Osteoblast (primary cell): ENCODE measurements at places on chromosomes 13 and 19. TPM values are rescaled to one million over a fixed set of nuclear protein-coding genes. Genes with fewer than 3 reads are reported as not detected.

DNA sequence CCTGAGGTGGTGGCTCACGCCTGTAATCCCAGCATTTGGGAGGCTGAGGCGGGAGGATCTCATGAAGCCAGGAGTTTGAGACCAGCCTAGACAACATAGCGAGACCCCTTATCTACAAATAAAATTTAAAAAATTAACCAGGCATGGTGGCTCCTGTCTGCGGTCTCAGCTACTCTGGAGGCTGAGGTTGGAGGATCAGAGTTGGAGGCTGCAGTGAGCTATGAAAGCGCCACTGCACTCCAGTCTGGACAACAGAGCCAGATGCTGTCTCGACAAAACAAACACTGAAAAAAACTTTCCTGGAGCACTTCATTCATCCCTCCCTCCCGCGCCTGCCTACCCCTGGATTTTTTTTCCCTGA lies 665 bp upstream of the ATG4D start:
- DNase-seq, result no peak

DNA sequence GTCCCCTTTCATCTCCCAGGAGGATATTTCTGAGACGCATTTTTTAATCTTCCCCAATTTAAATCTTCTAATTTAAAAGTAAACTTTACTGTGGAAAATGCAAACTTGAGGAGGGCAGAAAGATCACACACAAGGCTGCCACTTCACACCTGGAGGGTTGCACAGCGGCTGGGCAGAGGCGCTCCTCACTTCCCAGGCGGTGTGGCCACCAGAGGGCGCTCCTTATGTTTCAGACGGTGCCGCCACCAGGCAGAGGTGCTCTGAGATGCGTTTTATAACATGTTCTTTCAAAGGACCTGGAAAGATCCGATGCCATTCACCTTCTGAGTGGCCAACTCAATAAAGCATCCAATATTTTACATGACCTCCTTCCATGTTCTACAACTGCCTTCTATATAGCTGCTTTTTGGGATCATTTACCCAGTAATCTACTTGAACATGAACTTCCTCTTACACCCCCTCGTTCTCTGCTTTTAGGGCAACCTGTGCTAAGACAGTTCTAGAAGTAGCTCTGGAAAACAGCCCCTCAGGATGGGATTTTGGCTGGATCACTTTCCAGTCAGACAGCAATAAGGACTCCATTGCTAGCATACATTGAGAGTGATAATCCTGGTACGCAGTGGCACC lies 14.8 kb upstream of the MTUS2 start:
- DNase-seq, result no peak

The NUP58 gene
- total RNA-seq, result 41.0 and 46.3 TPM in 2 replicates

The ANGPTL4 gene
- total RNA-seq, result 1.1 and 1.2 TPM in 2 replicates

The TNNI3 gene
- total RNA-seq, result not detected in 2 replicates

The AP1M2 gene
- total RNA-seq, result 0.29 and 0.72 TPM in 2 replicates

The ZNF329 gene
- total RNA-seq, result 11.9 and 12.7 TPM in 2 replicates

DNA sequence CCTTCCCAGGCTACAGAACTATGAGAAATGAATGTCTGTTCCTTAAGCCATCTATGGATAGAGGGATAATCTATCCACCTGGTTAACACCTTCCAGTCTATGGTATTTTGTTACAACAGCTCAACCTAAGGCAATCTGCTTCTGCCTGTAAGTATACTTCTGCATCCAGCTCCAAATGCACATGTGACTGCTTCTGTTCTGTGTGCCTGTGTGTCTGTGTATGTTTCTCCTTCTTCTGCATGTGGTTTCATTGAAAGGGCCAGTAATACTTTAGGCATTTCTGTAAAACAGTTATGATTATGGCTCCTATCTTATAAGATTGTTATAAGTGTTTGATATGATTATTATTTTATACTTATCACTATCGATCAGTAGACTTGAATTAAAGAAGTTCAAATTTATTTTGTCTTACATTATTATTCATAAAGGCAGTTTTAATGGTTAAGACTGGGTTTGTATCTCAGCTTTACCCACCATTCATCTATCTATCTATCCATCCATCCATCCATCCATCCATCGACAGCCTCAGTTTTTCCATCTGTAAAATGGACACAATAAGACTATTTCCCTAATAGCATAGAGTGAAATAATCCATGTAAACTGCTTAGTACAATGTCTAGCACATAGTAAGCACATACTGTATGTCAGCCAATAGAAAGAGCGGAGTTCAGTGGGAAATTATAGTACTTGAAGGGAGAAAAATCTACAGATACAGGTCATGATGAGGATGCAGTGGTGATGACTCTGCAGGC lies 37.5 kb upstream of the TM9SF2 start:
- no peak for DNase-seq

The KIR3DL1 gene
- total RNA-seq, result not detected in 2 replicates

The SH2D3A gene
- not detected in 2 replicates for total RNA-seq

- DNase-seq, result no peak
Observed at GRCh38 chr13:72050251-72050650, 183.2 kb upstream of the DACH1 start.

The IGSF23 gene
- not detected in 2 replicates for total RNA-seq

The CYP4F22 gene
- not detected in 2 replicates for total RNA-seq

GRCh38 chr19:9008667-9009066 lies 1.5 kb downstream of the MUC16 start:
- DNase-seq, result peak; percentile 31

The HPN gene
- total RNA-seq, result under 0.01 and 0.29 TPM in 2 replicates

The NUFIP1 gene
- total RNA-seq, result 2.4 and 3.3 TPM in 2 replicates

DNA sequence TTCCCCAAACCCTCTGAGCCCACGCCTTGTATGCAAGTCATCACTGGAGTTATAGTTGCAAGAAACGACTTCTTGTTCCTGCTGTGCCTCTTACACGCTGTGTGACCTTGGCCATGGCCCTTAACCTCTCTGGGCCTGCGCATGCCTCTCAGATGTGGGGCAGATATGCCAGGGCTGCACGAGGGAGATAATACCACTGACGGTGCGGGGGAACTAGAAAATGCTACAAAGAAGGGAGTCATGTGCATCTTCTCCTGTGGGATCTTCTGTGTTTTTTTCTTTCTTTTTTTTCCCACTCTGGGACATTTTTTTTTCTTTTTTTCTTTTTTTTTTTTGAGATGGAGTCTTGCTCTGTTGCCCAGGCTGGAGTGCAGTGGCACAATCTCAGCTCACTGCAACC lies 4.3 kb upstream of the SAMD1 start:
- peak; percentile 14 for DNase-seq

DNA sequence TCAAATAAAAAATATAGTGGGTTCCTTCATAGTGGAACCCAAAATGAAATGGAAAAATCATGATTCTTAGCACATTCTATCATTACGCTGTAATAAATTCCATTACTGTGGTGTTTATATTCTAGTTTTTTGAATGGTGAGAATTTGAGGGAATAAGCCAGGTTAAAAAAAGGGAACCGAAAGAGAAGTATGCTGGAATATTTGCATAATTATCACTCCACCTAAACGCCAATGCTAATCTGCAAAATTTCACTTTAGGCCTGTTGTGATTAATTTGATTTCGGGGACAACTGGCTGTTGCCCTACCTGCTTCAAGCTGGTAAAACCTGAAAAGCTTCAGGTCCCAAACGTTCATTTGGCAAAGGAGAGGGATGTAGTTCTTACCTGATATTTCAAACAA lies 32.1 kb upstream of the SCEL start:
- no peak for DNase-seq

The ZNF829 gene
- total RNA-seq, result 4.0 and 4.7 TPM in 2 replicates

DNA sequence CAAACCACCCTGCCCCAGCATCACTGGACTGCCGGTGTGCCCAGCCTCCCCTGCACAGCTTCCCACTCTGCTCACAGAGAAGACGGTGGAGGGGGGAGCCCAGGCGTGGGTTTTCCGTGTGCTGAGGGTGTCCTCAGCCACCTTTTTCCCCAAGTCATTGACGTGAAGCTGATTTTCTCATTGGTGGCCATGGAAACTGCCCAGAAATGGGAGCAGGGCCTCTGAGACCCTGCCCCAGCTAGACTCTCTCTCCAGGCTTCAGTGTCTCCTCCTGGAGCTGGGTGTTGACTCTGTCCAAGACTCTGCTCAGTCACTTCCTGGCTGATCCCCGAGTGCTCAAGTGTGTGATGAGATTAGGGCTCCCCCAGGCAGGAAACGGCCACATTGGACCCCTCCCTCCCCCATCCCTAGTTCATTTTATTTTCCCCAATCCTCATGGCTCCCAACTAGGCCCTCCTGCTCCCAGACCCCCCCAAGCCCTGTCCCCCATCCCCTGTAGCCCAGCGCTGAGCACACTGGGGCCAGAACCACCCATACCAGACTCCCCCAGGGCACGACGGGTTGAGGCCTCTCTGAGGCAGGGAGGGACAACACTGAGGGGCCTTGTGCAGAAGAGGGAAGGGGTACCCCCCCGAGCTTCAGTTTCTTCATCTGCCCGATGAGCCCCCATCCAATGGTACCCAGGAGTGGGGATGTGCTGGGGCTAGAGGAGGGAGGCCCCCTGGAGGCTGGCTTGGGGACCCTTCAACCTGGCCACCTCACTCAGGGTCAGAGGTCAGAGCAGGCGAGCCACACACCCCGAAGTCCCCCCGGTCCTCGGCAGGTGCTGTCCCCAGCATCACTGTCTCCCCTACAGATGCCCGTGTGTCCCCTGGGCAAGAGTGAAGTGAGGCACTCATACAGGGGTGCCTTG lies 1.2 kb upstream of the F2RL3 start:
- DNase-seq, result no peak

- DNase-seq, result peak; percentile 91
Observed at GRCh38 chr19:7783991-7784423, 21.0 kb downstream of the CLEC4M start.

DNA sequence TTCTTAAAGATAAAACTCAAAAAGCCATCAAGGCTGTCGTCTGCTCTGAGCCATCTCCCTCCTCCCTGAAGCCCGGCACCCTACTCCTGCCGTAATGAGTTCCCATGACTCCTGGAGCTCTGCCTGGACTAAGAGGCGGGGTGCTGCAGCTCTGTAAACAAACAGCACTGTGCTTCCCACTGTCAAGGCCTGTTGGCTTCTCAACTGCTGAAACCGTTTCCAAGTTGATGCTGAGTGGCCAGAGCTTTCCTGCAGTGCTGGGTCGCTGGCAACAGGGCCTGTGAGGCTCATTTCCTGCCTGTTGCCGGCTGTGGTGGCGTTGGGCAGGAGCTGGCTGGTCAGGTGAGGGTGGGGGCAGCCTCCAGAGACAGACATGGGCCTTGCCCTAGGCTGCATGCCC lies 26.7 kb upstream of the ISYNA1 start:
- peak; percentile 98 for DNase-seq

- peak; percentile 93 for DNase-seq
Observed at GRCh38 chr13:32427852-32428580, at the start of gene N4BP2L1. TSS of gene N4BP2L1 (minus strand) at chr13:32428130. CDS start at chr13:32428082, 48 bp downstream.

DNA sequence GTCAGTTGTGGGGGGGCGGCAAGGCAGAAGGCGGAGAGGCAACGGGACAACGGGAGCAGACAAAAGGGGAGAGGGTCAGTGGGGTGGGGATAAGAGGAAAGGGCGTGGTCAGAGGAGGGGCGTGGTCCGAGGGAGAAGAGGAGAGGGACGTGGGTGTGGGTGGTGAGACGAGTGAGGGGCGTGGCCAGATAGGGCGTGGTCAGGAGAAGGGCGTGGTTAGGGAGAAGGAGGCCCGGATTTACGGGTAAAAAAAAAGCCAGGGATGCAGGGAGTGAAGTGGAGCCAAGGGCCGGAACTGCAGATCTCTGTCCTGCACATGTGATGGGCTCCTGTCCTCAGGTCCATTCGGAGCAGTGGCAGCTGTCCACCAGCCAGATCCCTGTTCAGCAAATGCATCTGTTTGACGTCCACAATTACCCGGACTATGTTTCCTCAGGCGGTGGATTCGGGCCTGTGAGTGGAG lies 21.5 kb downstream of the CPT1C start:
- peak; percentile 87 for DNase-seq

- DNase-seq, result no peak
Observed at GRCh38 chr13:48194379-48194754, 38.6 kb upstream of the ITM2B start.

- DNase-seq, result no peak
Observed at GRCh38 chr13:113022745-113023574, 53.9 kb downstream of the MCF2L start.

The KLK14 gene
- not detected in 2 replicates for total RNA-seq

The N4BP2L1 gene
- total RNA-seq, result 11.2 and 14.4 TPM in 2 replicates

The LMTK3 gene
- total RNA-seq, result not detected in 2 replicates

The SIRT6 gene
- 8.3 and 16.3 TPM in 2 replicates for total RNA-seq

- DNase-seq, result no peak
Observed at GRCh38 chr13:72156760-72157159, 289.8 kb upstream of the DACH1 start.

- DNase-seq, result peak; percentile 21
Observed at GRCh38 chr19:55423225-55424005, 15.8 kb upstream of the UBE2S start.

The NALCN gene
- total RNA-seq, result 10.6 and 11.2 TPM in 2 replicates

DNA sequence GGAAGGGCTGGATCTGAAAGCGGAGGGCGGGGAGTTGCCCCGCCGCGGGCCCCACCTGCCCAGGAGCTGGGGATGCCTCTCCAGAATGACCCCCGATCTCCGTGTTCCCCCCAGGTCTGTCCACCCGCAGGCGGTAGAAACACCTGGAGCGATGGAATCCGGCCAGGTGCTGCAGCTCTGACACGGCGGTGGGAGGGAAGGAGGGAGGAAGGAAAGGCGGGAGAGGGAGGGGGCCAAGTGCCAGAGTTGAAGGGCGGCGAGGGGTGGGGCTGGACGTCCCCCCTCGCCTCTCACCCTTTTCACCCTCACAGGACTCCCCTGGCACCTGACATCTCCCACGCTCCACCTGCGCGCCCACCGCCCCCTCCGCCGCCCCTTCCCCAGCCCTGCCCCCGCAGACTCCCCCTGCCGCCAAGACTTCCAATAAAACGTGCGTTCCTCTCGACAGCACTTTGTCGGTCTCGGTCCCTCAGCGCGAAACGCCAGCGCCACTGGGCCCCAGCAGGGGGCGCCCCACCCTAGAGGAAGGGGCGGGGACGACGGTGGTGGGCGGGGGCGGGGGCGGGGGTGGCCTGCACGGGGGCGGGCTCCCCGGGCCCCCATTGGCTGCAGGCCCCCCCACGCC lies 337 bp upstream of the FXYD7 start:
- DNase-seq, result peak; percentile 95

DNA sequence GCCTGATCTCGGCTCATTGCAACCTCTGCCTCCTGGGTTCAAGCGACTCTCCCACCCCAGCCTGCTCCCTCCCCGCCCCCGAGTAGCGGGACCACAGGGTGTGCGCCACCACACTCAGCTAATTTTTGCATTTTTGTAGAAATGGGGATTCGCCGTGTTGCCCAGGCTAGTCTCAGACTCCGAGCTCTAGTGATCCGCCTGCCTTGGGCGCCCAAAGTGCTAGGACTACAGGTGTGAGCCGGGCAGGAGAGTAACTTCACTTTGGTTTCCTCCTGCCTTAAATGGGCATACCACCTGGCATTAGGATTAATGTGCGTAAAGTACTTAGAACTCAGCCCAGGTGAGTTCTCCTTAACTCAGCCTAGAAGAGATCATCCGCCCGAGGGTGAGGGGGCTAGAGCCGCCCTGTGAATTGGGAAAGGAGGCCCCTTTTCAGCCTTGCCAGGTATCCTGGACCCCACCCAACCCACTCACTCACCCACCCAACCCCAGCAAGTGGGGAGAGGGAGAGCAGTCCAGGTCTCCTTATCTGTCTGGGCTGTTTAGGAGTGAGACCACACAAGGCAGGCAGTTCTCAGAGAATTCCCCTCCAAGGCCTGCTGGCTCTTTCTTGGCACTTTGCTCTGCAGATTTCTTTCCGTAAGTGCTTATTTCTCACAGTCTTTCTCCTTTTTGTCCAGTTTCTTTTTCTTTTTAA lies 1.2 kb upstream of the ZFP36 start:
- peak; percentile 72 for DNase-seq

The VSTM1 gene
- total RNA-seq, result not detected in 2 replicates
